Activated T-helper 1 cell treated with anti-CD3 and anti-CD28 coated beads, Interleukin-12 subunit alpha, Interleukin-12 subunit beta, Interleukin-2, Interleukin-4 antibody, amounts not matched to agents 30 ng/mL and 10 ng/mL and 1 ng/mL, durations not matched to agents 14 hours and 24 hours and 36 hours (primary cell): ENCODE measurements at places on chromosomes 3 and 15. TPM values are rescaled to one million over a fixed set of nuclear protein-coding genes. Genes with fewer than 3 reads are reported as not detected.

The CLDN16 gene
- not detected in 2 replicates for total RNA-seq

The BOC gene
- total RNA-seq = 2.1 and 3.3 TPM in 2 replicates

The GRIP2 gene
- not detected in 2 replicates for total RNA-seq

The TMC3 gene
- total RNA-seq = not detected in 2 replicates

The ZNF774 gene
- total RNA-seq = 1.6 and 2.1 TPM in 2 replicates

The FEZF2 gene
- total RNA-seq = not detected in 2 replicates

The CRYGS gene
- total RNA-seq = 3.2 TPM in 2 replicates

The FBN1 gene
- total RNA-seq = 0.47 and 0.61 TPM in 2 replicates

The PPP1R14D gene
- not detected in 2 replicates for total RNA-seq

DNA sequence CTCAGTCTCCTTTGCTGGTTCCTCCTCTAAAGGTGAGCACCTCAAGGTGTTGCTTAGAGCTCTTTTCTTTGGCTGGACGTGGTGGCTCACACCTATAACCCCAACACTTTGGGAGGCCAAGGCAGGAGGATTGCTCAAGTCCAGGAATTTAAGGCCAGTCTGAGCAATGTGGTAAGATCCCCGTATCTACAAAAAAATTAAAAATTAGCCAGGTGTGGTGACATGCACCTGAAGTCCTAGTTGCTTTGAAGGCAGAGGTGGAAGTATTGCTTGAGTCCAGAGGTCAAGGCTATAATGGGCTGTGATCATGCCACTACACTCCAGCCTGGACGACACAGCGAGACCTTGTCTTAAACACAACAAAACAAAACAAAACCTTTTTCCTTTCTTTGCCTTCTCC is 28.3 kb downstream of the TOPBP1 start:
- H3K27ac ChIP-seq = no peak overlapping the region
- DNase-seq = no peak
- H3K36me3 ChIP-seq = peaks cover 56% of the 10 kb centered on the region
- H3K27me3 ChIP-seq = no peaks in the 10 kb centered on the region
- H3K4me1 ChIP-seq = peaks cover 9% of the 10 kb centered on the region

GRCh38 chr3:107531917-107532469 is 9.2 kb downstream of the BBX start:
- DNase-seq = no peak
- no peak overlapping the region for H3K4me3 ChIP-seq
- H3K27ac ChIP-seq = no peak overlapping the region
- peaks cover under 1% of the 10 kb centered on the region for H3K27me3 ChIP-seq
- H3K4me1 ChIP-seq = peaks cover 19% of the 10 kb centered on the region

- DNase-seq = no peak
- peaks cover 4% of the 10 kb centered on the region for H3K4me1 ChIP-seq
- no peaks in the 10 kb centered on the region for H3K36me3 ChIP-seq
- peaks cover 17% of the 10 kb centered on the region for H3K27me3 ChIP-seq
Measured at GRCh38 chr15:31081588-31082250, 19.8 kb downstream of the TRPM1 start.

GRCh38 chr3:139355476-139355875 is 11.7 kb downstream of the MRPS22 start:
- no peaks in the 10 kb centered on the region for H3K27me3 ChIP-seq
- no peak overlapping the region for H3K4me3 ChIP-seq
- H3K4me1 ChIP-seq = peaks cover 9% of the 10 kb centered on the region

- no peaks in the 10 kb centered on the region for H3K36me3 ChIP-seq
- no peak overlapping the region for H3K27ac ChIP-seq
- peaks cover 7% of the 10 kb centered on the region for H3K4me1 ChIP-seq
- peaks cover 38% of the 10 kb centered on the region for H3K27me3 ChIP-seq
- no peak overlapping the region for H3K4me3 ChIP-seq
- DNase-seq = no peak
Measured at GRCh38 chr3:125192190-125193035, 20.1 kb downstream of the SLC12A8 start.

DNA sequence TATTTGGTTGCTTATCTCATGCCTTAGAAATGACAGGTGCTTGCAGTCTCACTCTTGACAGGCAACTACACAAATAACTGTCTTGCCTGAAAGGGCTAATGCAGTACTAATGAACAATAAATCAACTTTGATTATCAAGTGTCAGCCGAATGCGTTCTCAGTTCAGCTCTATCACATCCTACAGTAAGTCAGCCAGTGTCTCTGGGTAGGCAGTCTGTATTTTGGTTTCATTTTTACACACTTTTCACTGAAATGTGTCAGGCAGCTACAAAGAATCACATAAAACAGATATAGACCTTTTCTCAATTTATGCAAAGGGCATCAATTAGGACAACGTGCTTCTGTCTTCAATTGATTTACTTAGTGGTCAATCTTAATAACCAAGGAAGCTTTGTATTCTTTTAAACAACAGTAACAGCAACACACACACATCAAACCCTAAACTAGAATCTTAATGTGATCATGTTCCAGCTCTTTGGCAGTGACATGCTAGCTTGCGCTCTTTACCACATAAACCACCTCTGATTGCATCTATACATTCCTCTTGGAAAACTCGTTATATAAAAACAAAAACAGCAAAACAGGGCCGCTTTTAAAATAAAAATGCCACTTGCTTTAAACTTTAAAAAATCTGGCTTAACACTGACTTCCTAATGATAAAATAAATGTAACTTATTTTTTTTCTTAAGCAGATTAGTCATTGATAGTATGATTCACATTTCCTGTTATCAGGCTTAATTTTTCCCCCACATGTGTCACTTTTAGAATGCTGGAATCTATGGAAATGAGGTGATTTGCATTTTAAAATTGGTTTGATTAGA is 520.4 kb downstream of the FOXP1 start:
- H3K27ac ChIP-seq = no peak overlapping the region
- no peak overlapping the region for H3K4me3 ChIP-seq
- H3K4me1 ChIP-seq = peaks cover 34% of the 10 kb centered on the region
- DNase-seq = no peak

DNA sequence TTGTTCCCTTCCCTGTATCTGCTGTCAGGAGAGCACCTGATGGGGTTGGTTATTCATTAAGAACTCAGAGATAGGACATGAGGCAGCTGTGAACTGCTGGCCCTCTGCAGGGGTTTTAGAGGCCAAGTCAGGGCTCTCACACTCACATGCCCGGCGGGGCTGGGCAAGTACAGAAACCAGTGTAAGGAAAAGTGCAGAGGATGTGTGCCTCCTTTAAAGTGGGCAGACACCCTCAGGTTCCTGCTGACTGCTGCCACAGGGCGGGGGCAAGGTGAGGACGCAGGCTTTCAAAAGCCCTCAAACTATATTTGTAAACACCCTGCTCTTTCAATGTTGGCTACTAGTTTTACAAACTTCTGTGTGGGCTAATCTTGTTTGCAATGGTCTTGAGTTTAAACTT is 22.4 kb downstream of the CXCR6 start:
- DNase-seq = no peak
- H3K27me3 ChIP-seq = no peaks in the 10 kb centered on the region
- peaks cover 97% of the 10 kb centered on the region for H3K4me1 ChIP-seq

DNA sequence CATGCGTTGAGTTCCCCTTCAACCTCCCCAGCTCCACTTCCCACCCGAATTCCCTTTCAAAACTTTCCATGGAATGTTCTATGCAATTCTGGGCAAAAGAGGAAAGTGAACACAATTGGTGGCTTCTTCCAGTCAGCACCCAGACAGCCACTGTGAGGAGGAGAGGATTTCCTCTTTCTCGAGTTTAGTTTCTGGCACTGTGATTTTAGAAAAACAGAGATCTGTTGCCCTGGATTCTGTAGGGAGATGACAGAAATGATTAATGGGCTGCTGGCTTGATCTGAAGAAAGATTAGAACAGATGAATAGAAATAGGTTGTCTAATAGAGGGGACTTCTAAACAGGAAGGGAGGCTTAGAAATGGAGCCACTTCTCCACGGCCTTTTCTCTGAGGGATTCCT is 172.0 kb downstream of the MCTP2 start:
- DNase-seq = no peak
- peak overlapping the region; percentile 47 for H3K27ac ChIP-seq
- no peak overlapping the region for H3K4me3 ChIP-seq
- peaks cover 47% of the 10 kb centered on the region for H3K36me3 ChIP-seq

DNA sequence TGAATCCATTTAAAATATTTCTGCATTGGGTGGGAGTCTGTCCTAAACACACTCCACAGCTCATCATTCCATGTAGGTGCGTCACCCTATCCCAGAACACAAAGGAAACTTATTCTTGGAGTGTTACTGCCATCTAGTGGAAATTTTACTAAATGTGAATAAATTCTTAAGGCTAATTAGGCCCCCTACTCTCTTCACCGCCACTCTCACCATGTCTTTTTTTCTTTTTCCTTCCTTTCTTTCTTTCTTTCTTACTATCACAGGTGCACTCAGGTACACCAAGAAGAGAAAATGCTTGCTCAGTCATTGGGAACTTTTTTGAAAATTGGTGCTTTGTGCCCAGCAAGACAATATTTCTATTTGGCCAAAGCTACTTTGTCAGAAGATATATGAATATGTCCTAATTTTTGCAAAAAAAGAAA is 26.4 kb upstream of the ATP8B4 start:
- H3K4me3 ChIP-seq = no peak overlapping the region
- peaks cover 62% of the 10 kb centered on the region for H3K4me1 ChIP-seq

DNA sequence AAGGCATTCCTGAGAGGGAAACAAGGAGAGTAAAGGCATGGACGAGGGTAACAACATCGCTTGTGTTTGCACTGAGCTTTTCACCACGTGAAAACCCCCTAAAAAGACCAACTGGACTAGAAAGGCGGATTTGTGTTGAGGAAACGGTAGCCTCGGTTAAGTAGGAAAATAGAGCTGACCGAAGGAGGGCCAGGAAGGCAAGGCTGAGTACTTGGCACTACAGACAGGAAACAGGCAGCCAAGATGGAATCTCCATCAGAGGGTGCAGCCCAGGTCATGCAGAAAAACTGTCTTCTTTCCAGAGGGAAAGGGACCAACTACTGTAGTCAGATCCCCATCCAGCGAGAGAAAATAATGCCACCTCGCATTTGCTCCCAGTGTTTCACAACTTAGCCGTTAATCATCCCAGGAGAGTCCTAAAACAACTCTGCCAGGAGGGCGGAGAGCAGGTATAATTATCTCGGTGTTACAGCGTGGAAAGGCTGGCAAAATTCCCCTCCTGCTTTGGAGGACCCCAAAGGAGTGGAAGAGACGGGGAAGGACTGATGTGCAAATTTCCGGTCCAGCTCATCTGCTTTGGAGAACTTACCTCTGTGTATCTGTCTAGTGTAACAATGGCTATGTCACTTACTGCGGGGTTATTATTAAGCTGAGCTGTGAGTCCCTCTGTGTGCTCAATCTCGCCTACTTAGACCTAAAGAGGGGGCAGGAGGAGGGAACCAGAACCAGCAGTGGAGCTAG is 77.2 kb downstream of the MYO1E start:
- peaks cover 9% of the 10 kb centered on the region for H3K36me3 ChIP-seq
- H3K27ac ChIP-seq = no peak overlapping the region
- no peak for DNase-seq
- peaks cover 12% of the 10 kb centered on the region for H3K27me3 ChIP-seq
- no peak overlapping the region for H3K4me3 ChIP-seq
- H3K4me1 ChIP-seq = peaks cover 40% of the 10 kb centered on the region

GRCh38 chr3:11553436-11554235 is 90.1 kb downstream of the VGLL4 start:
- no peaks in the 10 kb centered on the region for H3K27me3 ChIP-seq
- peaks cover 14% of the 10 kb centered on the region for H3K36me3 ChIP-seq
- DNase-seq = no peak
- no peak overlapping the region for H3K4me3 ChIP-seq
- H3K27ac ChIP-seq = no peak overlapping the region

GRCh38 chr15:85458764-85459163 is 78.4 kb downstream of the AKAP13 start:
- H3K27me3 ChIP-seq = no peaks in the 10 kb centered on the region
- DNase-seq = no peak
- no peak overlapping the region for H3K4me3 ChIP-seq
